ENCODE measurements at places on chromosomes 7 and 10. TPM values are rescaled to one million over a fixed set of nuclear protein-coding genes. Genes with fewer than 3 reads are reported as not detected.

GRCh38 chr10:117364110-117364960 lies 10.9 kb downstream of the PDZD8 start:
- no peak for DNase-seq
- H3K4me1 ChIP-seq = no peaks in the 10 kb centered on the region
- no peak overlapping the region for H3K27ac ChIP-seq
- H3K36me3 ChIP-seq = no peaks in the 10 kb centered on the region

Gene CFAP46
- total RNA-seq = 4.8 TPM

DNA sequence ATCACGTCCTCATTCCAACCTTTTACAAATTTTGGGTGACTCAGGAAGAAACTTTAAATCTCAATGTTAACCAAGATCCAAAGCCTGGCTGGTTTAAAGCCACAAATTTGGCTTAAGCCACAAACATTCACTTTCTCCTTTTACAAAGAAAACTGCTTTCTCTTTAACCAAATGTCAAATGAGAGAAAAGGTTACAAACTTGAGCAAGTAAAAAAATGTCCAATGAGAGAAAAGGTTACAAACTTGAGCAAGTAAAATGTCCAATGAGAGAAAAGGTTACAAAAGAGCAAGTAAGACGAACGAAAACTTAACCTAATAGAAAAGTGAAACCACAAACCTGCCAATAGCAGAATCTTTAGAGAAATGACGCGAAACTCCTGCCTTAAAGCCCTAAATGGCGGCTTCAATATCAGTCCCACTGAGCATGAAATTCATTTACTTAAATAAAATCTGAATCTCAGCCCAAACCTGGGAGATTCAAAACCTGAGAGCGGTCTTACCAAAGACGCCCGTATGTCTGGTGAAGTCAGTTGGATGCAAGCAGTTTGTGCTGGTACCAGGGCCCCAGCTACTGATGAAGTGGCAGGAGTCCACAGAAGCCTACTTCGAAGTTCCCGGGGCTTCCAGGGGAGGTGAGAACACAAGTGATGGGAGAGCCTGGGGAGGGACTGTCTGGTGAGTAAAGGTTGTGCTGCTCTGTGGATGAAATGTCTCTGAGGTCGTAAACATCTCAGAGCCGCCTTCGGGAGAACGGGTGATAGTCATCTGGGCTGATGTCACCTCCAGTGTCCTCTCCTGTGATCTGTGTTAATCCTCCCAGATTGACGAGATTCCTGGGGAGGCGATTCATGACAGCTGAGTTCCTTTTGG lies 74.6 kb downstream of the PAXIP1 start:
- H3K4me3 ChIP-seq = no peak overlapping the region
- H3K36me3 ChIP-seq = no peaks in the 10 kb centered on the region
- H3K27ac ChIP-seq = no peak overlapping the region

Gene FAM25G
- total RNA-seq = not detected

Gene EPHB4
- total RNA-seq = 113 TPM

DNA sequence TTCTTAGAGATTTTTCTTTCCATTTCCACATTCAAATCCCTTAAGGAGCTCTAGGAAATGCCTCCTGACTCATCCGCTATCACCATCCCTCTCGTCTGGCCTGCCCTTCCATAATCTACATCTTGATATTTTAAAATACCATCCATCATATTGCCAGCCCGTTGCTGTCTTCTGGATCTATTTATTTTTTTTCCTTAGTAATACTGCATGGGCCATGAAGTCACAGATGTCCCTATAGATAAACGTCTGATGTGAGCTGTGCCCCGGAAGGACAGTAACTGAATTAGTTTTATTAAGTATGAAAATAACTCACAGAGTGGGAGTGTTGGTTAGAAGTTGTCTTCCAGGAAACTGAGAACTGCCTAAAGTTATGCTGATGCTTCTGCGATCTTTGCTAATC lies 76.2 kb downstream of the KLF6 start:
- H3K27me3 ChIP-seq = no peaks in the 10 kb centered on the region
- no peak for DNase-seq
- H3K4me3 ChIP-seq = no peak overlapping the region
- H3K36me3 ChIP-seq = no peaks in the 10 kb centered on the region

DNA sequence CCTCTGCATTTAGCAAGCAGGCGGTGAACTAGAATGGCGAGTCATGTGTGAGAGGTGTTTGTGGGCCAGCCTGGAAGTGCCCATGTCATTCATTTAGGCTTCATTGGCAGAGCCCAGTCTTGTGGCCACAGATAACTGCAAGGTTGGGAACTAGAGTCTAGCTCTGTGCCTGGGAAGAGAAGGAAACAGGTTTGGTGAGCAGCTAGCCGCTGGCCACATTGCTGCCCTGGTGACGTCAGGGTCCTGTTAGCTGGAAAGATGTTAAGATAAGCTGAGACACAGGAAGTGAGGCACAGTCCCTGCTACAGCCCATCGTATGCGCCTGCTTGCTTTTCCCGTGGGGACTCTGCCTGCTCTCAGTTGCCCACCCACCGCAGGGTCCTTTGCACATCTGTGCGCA lies 185.5 kb downstream of the CAMK1D start:
- H3K27ac ChIP-seq = no peak overlapping the region
- H3K36me3 ChIP-seq = no peaks in the 10 kb centered on the region
- no peak for DNase-seq
- no peaks in the 10 kb centered on the region for H3K4me1 ChIP-seq
- no peak overlapping the region for H3K4me3 ChIP-seq
- H3K27me3 ChIP-seq = no peaks in the 10 kb centered on the region

DNA sequence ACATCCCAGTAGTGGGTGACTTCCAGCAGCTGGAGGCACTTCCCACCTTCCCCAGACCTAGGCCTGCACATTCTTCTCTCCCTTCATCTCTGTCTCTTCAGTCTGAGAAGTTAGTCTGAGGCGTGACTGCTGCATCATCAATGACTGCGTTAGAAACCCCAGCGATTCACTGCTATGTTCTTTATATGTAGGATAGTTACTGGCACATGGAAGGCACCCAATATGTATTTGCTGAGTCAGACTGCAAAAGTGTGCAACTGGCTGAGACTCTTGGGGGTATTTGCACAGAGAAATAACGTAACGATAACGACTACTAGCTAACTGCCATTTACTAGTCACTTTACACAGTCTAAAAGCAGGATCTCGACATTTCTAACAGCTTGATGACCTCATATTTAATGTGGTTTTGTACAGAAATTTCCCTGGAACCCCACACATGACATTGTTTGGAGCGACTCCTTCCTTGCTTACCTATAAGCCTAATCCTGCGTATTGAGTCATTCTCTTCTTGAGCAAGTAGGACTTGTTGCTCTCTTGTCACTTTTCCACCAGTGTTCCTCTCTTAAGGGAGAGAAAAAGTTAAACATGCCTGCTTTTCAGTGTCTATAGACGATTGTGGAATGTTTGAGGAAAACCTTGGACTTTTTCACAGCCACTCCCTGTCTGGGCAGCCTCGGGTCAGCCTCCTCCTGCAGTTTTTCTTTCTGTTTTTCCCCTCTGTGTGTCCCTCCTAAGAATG lies 45.5 kb downstream of the THNSL1 start:
- no peaks in the 10 kb centered on the region for H3K4me1 ChIP-seq
- H3K36me3 ChIP-seq = no peaks in the 10 kb centered on the region
- no peak overlapping the region for H3K4me3 ChIP-seq
- no peaks in the 10 kb centered on the region for H3K27me3 ChIP-seq
- DNase-seq = no peak

- DNase-seq = no peak
- H3K4me3 ChIP-seq = no peak overlapping the region
- no peaks in the 10 kb centered on the region for H3K27me3 ChIP-seq
Observed at GRCh38 chr7:141577043-141577839, 26.0 kb downstream of the AGK start.

Gene HOXA5
- not detected for total RNA-seq

DNA sequence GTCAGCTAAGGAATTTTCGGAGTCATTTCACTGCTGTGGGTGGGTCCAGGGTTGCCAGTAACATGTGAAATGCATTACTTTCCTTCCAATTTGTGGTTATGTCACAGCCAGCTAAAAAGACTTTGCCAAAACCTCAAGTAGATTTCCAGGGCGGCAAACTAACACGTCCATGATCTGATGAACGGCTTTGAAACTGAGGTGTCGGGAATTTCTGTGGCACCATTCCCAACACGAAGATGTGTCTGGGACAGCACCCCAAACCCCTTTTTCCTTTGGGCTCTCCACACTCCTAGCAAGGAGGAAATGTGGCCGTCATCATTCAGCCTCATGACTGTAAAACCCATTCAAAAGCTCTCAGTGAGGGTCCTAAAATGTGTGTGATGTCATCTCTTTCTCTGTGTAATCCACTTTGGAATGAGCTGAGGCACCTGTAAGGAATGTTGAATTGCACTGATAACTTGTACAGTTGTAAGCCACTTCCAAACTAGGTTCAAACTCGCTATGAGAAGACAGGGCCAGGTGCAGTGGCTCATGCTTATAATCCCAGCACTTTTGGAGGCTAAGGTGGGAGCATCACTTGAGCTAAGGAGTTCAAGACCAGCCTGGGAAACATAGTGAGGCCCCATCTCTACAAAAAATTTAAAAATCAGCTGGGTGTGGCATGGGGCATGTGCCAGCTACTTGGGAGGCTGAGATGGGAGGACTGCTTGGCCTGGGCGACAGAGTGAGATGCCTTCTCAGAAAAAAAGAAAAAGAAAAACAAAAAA lies 146.1 kb upstream of the FRMD4A start:
- DNase-seq = no peak
- no peaks in the 10 kb centered on the region for H3K27me3 ChIP-seq
- H3K36me3 ChIP-seq = no peaks in the 10 kb centered on the region
- no peak overlapping the region for H3K4me3 ChIP-seq
- H3K4me1 ChIP-seq = no peaks in the 10 kb centered on the region

Data from H1 (cell line).